ENCODE measurements at places on chromosomes 12 and 14.

DNA sequence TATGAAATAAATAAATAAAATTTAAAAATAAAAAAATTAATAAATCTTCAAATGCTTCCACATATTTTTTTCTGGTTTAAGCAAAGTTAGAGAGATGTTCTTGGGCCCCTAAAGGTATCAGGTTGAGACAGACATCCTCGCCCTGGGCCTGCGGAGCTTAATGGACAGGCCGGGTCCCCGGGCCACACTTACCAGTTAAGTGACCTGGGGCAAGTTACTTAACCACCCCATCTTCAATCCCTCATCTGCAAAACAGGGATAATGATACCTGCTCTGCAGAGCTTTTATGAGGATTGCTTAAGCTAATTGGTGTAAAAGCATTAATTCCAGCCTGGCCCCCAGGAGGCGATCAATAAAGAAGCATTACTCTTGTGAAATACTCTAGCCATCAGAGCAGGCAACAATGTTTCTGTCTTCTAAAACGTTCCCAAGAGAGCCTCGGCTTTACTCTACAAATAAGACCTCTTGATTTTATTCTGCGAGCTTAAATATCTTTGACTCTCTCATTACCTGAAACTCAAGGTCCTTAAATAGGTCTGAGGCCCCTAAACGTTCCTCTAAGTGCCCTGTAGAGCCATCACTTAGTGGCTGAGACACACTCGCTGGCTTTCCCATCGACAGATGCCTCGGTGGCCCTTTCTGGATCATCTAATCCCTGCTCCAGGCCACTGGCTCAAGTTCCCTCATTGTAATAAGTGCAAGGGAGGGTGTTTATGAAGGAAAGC lies 81.1 kb upstream of the DIO3 start:
- DNase-seq: no peak

- no peak for DNase-seq
Measured at GRCh38 chr14:89833120-89833532, 121.4 kb downstream of the EFCAB11 start.

GRCh38 chr14:89700801-89701200 lies 253.7 kb downstream of the EFCAB11 start:
- DNase-seq: no peak

DNA sequence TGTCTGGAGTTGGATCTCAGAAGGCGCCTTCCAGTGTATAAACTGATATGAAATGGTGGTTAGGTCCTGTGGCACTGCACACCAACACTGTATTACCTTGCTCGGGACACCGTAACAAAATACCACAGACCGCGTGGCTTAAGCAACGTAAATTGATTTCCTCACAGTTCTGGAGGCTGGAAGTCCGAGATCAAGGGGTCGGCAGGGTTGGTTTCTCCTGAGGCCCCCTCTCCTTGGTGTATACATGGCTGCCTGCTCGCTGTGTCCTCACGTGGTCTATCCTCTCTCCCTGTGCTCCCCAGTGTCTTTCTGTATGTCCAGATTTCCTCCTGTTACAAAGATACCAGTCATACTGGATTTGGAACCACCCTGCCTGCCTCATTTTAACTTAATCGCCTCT lies 128.4 kb downstream of the FBXL14 start:
- DNase-seq: no peak

GRCh38 chr14:28121512-28122297 lies 644.9 kb upstream of the FOXG1 start:
- DNase-seq: no peak

GRCh38 chr12:120903412-120904196 lies 554 bp downstream of the SPPL3 start:
- no peak for DNase-seq

- no peak for DNase-seq
Measured at GRCh38 chr14:92696366-92696765, 52.1 kb downstream of the LGMN start.

DNA sequence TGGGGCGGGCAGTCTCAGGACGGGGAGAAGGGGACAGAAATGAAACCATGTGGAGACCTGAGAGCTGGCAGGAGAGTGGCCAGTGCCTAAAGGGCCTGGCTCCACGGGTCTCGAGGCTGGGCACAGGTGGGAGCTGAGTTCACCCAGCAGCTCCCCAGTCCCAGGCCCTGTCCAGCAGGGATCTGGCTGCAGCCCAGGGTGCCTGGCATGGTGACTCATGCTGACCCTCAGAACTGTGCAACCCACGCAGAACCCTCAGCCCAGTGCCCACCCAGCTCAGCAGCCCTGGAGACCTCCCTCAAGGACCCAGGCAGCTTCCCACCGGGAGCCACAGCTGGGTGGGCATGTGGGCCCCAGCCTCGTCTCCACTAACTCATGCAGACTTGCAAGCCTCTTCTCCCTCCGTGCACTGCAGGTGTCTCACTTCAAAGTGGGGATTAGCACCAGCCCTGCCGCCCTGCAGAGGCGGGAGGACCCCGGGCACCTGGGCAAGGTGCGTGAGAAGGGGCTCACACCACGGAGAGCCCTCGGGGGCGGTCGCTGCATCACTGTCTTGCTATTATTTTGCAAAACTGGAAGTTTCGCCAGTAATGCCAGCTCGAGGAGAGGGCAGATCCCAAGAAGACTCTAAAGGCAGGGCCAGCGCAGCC lies 46.3 kb downstream of the CCNK start:
- no peak for DNase-seq

DNA sequence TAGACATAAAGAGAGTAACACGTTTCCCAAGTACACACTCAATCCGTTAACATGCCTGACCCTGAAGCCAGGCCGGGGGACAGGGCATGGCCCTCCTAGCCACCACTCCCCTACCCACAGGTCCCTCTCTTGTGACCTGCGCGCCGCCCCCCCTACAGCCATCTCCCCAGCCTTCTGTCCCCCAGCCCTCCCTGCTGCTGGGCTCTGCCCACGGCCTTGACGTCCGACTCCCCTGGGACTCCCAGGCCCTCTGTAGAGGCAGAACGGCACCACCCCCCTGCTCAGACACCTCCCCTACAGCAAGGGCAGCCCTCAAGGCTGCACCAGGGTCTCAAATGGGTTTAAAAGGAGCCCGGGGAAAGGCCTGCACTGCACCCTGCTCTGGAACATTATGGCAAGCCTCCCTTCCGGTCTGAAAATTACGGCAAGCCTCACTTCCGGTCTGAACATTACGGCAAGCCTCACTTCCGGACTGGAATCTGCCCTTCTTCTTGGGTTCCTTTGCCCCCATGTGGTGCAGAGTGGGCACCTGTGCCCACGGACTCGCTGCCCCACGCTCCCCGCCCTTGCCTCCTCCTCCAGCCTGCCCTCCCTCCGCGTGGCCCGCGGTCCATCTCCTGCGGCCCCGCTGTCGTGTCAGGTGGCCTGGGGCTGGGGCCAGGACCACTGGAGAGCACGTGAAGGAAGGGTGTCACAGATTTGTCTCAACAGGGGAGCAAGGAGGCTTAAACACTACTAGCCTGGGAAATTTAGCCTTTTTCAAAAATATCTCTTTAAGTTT lies 77.6 kb downstream of the MOK start:
- no peak for DNase-seq

DNA sequence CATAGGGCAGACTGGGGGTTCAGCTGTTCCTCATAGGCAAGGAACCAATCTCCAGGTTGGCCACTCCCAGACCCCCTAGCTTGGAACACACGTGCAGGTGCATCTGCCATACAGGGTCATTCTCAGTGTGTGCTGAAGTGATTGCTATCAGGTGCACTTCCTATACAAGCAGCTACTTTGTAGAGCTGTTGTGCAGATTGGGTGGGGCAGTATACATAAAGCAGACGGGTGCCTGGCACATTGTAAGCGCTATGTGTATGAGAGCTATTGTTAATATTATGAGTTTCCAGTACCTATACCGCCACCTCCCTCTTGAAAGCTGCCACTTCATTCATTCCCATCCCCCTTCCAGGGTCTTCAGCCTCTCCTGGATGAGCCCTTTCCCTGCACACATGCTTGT lies 17.3 kb downstream of the IRF2BPL start:
- no peak for DNase-seq

DNA sequence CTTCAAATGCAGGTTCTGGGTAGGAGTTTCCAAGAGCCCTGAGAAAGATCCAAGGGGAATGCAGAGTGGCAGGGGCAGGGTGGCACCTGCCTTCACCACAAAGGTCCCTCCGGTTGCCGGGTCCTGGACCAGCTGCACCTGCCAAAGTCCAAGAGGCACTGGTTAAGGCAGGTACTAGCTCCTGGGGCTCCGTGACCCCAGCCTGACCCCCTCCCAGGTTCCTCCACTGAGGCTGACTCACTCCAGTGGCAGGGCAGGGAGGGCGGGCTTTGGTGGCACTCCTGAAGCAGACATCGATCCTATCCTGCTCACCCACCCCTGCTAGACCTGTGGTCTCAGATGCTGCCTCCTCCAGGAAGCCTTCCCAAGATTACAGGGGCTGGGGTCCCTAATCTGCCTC lies 11.4 kb downstream of the RPS6KL1 start:
- no peak for DNase-seq

GRCh38 chr12:125145196-125145595 lies 80.0 kb downstream of the AACS start:
- DNase-seq: no peak

DNA sequence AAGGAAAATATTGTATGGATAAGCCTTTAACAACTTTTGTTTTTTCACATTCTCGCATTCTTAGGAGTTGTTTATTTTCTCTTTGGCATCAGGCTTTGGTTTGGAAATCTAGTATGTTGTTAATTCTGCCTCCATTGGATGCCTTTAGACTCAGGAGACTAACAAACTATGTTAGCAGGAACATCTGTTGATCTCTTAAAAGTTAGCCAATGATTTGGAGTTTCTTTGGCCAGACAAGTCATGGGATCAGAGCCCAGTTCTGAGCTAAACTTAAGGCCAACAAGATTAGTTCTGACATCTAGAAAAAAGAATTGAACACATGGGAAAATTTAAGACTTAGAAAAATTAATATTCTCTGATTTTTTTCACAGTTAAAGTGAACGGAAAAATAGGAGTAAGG lies 35.3 kb upstream of the STRAP start:
- DNase-seq: no peak

DNA sequence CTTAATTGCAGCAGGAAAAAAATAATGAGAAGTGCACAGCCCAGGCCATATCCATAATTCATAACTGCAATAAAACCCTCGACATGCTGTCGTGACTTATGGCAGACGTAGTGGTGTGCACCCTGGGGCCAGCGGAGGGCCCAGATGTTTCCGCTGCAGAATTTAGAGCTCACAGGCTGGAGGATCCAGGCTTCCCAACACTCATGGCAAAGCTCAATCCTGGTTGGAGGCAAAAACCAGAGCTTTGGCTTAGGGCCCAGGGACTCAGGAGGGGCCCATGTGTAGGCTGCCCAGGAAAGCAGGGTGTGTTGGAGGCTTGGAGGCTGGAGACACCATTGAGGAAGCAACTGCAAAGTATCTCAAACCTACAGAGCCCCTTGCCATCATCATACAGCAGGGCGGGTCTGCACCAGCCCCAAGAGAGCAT lies 68.7 kb downstream of the SERPINA3 start:
- no peak for DNase-seq

DNA sequence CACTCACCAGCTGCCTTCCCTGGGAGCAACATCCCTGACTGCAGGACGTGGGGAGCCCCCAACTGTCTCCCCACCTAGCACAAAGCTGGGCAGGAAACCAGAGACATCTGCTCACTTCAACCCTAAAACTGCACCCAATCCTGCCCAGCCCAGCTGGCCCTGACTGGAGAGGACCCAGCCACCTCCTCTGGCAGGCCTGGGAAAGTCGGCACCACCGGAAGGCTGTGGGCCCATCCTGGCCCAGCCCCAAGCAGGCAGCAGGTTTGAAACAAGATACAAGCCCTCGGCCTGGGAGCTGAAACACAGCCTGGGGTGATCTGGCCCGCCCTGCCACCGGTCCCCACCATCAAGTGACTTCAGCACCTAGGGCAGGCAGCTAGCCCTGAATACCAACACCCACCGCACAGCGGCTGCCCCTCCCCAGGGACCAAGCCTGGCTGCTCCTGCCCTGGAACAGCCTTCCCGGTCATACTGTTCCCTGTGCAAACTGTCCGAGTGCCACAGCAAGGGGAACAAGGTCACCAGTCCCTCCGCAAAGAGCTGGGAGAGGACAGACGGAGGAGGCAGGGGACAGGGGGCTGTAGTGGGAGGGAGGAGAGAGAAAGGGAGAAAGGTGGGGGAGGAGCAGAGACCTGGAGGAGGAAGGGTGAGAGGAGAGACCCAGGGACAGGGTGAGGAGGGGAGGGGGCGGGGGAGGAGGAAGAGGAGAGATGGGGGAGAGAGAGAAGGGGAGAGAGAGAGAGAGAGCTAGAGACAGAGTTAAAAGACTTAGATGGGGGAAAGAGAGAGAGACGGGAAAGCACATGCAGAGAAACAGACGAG lies 115.7 kb downstream of the RFLNA start:
- no peak for DNase-seq

- no peak for DNase-seq
Measured at GRCh38 chr12:79552192-79552591, 138.6 kb downstream of the PAWR start.

GRCh38 chr12:83945871-83946270 lies 966.7 kb downstream of the SLC6A15 start:
- DNase-seq: no peak

DNA sequence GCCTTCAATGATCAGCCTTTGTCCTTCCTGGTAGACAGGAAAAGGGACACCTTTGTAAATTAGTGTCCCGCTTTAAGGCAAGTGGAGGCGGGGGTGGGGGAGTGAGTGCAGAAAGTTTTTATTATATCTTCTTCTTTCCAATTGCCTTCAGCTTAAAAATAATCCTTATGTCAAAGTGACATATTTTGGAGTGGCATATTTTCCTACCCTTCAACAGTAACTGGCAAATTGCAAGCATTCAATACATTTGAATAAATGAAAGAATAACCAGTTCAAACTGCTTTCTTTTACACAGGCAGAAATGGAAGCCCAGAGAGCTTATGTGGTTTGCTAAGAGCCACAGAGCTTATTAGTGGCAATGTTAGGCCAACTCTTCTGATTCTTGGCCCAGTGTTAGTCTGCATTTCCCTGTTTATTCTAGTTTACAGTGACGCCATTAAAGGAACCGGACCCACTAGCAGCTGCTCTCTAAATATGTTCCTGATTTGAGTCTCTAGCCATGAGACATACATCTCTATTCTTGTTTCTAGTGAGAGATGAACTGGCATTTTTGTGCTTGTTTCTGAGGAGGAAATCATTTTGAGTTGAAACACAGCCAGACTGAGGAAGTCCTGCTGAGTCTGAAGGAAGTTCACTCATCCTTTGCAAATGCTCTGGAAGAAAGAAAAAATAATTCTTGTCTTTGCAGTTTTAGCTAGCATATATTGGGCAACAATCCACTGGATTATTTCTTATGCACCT lies 468.7 kb downstream of the NOVA1 start:
- DNase-seq: no peak

DNA sequence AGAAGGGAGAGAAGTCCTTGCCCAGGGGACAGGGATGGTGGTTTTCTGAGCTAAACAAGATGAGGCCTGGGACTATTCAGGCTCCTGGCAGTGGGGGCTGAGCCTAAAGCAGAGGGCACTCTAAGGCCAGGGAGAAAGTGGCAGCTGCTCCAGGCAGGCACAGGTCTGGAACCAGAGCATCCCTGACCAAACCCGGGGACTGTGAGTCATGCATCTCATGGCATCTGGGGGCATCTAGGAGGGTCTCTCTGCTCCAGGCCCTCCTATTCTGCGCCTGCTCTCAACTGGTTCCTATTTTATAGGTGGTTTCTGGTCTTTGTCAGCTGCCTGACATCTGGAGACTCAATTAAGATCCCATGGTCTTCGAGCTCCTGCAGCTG lies 11.6 kb downstream of the KRT7 start:
- no peak for DNase-seq

GRCh38 chr12:65668981-65669695 lies 155.1 kb upstream of the HMGA2 start:
- no peak for DNase-seq

- no peak for DNase-seq
Measured at GRCh38 chr12:99137124-99137855, 492.2 kb downstream of the APAF1 start.

Data from cortex of kidney (tissue), 1 donor.